Cardiac fibroblast (primary cell): ENCODE measurements at places on chromosomes 13 and 19.

GRCh38 chr19:765179-765738, 14.3 kb downstream of the MISP start:
- DNase-seq, result no peak

DNA sequence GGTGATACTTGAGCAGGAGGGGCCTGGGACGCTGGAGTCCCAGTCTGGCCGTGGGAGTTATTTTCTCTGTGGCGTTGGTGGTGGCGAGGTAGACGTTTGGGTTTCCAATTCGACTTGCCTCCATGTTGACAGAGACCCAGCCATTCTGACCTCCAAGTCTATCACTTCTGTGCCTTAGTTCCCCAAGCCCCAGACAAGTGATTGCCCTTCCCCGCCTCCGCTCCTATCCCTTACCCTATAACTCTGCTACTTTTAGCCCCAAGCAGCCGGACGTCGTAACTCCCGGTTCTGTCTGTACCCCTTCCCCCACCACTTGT, 549 bp downstream of the TIMM50 start:
- no peak for DNase-seq

DNA sequence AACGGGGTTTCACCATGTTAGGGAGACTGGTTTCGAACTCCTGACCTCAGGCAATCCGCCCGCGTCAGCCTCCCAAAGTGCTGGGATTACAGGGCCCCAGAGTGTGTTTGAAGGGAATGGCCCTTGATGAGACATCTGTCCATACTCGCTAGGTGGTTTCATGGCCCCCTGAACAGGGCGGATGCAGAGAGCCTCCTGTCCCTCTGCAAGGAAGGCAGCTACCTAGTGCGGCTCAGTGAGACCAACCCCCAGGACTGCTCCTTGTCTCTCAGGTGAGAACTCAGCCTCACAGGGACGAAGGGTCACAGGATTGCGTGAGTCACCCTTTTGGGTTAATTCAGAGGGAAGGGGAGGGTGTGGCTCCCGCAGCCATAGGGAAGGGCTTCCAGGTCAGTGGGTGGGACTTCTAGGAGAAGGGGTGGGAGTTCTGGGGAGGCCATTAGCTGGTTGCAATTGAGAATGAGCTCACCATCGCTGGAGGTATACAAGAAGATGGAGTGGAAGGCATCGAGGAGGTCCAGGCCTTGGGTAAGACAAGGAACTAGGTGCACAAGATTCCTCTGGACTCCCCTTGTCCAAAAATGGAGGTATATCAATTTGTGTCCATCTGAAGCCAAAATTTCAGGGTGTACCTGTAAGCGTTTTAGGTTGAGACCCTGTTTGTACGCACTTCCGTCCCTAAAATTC, 9.2 kb downstream of the SHD start:
- no peak for DNase-seq

DNA sequence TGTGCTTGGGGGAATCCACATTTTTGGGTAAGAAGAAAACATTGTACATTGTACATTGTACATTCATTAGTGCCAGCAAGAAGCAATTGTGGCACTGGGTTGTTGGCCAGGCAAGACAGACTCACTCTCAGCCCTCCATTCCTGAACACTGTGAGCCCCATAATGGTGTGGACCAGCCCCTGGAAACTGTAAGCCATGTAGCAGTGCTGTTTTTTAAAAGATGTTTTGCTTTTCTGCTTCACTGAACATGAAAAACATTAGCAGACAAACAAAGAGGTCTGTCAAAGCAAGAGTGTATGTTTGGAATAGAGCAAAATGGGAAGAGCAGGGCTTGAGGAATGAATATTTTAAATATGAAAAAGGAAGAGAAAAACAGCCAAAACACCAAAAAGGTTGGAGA, 39.1 kb upstream of the IL17D start:
- DNase-seq, result no peak

GRCh38 chr19:55119053-55119452, 1.6 kb upstream of the PPP1R12C start:
- no peak for DNase-seq

GRCh38 chr19:13094106-13094504, 8.6 kb downstream of the LYL1 start:
- DNase-seq, result no peak

DNA sequence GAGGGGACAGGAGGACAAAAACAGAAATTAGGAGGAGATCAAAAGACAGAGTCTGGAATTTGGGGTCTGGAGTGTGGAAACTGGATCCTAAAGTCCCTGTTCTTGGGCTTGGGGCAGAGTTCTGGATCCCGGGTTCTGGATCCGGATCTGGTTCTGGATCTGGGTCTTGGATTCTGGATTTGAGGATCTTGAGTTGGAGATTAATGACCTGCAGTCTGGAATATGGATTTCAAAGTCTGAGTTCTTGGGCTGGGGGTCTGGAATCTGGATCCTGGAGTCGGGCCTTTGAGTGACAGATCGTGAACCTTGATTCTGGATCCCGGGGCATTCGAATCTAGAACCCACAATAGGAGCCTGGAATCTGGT, 411 bp upstream of the KLK15 start:
- no peak for DNase-seq

DNA sequence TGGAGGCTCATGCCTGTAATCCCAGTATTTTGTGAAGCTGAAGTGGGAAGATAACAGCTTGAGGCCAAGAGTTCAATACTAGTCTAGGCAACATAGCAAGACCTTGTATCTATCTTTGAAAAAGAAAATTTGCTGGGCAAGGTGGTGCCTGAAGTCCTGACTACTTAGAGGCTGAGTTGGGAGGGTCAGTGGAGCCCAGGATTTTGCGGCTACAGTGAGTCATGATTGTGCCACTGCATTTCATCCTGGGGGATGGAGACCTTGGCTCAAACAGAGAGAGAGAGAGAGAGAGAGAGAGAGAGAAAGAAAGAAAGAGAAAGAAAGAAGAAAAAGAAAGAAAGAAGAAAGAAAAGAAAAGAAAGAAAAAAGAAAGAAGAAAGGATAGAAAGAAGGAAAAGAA, 1872.3 kb upstream of the PCDH20 start:
- no peak for DNase-seq

- peak; percentile 16 for DNase-seq
These were observed 21.5 kb upstream of the SGCG start for GRCh38 chr13:23159205-23159759.

DNA sequence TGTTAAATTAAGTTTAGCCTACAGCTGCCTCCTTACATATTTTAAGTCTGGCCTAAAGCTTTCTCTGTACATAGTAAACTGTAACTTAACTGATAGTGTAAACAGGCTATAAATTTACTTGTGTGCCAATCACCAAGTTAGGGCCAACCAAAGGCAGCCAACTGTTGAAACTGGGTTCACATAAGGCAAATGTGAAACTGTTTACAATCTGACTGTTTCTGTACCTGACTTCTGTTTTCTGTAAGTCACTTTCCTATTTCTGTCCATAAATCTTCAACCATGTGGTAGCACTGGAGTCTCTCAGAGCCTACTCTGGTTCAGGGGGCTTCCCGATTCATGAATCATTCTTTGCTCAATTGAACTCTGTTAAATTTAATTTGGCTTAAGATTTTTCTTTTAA, 103.1 kb downstream of the RAP2A start:
- DNase-seq, result no peak

GRCh38 chr13:102260256-102260655, 141.6 kb downstream of the FGF14 start:
- DNase-seq, result no peak

DNA sequence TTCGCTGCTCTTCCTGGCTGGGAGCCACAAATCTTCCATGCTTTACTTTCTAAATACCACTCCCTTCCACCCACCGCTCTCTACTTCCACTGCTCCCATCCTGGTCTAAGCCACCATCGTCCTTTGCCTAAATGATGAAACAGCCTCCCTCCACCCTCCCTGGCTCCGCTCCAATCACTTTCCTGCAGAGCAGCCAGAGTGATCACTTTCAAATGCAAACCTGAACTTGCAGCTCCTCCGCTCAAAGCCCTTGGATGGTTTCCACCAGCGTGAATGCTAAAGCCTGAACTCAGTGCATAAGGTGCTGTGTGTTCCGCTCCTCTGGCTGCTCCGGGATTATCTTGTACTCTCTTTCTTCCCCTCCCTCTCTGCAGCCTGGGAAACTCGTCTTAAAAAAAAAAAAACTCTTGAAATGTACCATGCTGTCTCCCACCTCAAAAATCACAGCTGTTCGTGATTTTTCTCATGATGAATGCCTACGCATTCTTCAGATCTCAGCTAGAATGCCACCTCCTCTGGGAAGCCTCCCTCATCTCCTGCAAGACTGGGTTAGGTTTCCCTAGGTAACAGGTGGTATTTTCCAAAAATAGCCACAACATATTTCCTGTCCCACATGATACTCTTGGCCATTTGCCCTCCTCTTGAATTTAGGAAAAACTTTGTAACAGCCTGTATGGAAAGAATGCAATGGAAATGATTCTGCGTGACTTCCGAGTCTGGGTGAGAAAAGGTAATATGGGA, 3.7 kb upstream of the SIN3B start:
- peak; percentile 59 for DNase-seq

- no peak for DNase-seq
These were observed 199.1 kb downstream of the STK24 start for GRCh38 chr13:98377635-98378378.

- no peak for DNase-seq
These were observed at the start of gene RTBDN for GRCh38 chr19:12834566-12834943. RTBDN (minus strand) TSS chr19:12834579; CDS start chr19:12829979, 4,600 bp downstream.

- DNase-seq, result no peak
These were observed 11.8 kb upstream of the RB1 start for GRCh38 chr13:48291730-48292129.

GRCh38 chr13:79767126-79767525, 286.2 kb downstream of the NDFIP2 start:
- DNase-seq, result peak; percentile 32

DNA sequence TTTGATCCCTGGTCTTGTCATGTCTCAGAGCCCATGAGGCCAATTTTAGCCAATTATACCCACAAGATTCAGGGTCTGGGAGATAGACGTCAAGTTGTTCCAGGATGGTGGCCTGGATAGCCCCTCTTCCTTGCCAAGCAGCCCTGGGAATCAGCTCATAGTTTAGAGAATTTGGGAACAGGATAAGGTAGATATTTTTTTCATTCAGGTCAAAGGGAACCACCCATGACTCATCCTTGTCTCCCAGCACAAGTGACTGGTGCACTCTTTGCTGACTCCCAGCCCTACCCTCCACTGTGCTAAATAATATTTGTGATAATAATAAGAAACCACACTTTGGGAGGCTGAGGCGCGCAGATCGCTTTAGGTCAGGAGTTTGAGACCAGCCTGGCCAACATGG, 17.1 kb upstream of the S1PR4 start:
- DNase-seq, result peak; percentile 32

GRCh38 chr13:48315969-48316650, 12.6 kb downstream of the RB1 start:
- DNase-seq, result peak; percentile 42

- no peak for DNase-seq
These were observed 3.5 kb upstream of the EPHX3 start for GRCh38 chr19:15235781-15236180.

DNA sequence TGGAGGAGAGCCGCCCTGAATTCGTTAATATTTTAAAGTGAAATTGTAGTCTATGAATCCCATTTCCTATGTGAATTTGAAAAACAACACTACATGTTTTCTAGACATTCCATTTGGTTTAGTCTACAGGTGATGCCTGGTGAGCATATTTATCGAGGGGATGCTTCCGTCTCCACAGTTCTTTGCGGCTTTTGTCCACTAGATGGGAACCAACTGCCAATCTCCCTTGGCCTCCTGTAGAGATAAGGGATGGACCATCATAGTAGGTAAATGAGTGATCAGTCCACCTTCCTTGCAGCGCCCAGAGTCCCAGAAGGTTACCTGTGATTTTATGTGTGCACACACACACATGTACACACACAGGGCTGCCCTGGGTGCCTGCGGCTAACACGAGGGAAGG, 289.8 kb upstream of the SOX21 start:
- no peak for DNase-seq

DNA sequence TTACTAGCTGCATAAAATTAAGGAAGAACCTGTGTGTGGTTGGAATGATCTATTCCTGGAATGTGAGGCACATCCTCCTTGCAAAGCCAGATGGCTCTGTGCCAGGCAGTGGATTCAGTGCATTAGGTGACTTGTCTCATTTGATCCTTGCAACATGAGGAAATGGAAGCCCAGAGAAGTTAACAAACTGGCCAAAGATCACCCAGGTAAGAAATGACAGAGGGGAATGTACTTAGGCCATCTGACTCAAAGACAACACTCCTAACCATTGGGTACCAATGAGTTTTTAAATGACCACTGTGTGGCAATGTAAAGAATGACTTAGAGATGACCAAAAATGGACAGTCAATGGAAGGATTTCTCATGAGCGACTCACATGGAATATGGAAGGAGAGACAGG, 114.2 kb upstream of the RXFP2 start:
- DNase-seq, result no peak

- DNase-seq, result peak; percentile 25
These were observed 27.6 kb downstream of the SCEL start for GRCh38 chr13:77563111-77563510.

DNA sequence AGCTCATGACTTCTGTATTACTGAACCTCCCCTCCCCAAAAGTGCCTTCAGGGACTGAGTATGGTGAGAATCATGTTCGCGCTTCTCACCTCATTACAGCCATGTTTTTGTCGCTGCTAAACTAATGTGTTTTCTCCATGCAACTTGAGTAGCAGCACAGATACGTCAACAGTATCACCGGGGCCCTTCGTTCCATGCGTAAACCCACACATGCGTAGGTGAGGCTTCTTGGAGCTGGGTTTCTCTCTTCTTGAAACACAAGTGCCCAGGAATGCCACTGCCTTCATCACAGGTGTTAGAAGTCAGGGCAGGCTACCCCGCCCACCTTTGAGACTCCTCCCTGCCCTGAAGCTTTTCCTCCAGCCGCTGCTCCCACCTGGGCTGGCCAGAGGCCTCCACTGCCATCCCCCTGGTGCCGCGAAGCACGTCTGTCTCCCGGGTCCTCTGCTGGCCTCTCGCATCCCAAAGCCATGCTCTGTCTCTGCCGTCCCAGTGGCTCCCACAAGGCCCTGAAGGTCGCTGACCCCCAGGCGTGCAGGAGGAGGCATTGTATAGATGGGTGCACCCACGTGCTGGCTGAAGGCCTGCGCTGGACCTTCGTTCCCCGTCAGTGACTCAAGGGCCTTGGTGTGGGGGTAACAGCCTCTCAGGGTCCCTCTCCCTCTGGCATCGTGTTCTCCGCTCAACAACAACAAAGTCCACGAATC, 135.3 kb upstream of the MCF2L start:
- no peak for DNase-seq

- peak; percentile 10 for DNase-seq
These were observed 85.0 kb downstream of the SACS start for GRCh38 chr13:23348262-23349127.

DNA sequence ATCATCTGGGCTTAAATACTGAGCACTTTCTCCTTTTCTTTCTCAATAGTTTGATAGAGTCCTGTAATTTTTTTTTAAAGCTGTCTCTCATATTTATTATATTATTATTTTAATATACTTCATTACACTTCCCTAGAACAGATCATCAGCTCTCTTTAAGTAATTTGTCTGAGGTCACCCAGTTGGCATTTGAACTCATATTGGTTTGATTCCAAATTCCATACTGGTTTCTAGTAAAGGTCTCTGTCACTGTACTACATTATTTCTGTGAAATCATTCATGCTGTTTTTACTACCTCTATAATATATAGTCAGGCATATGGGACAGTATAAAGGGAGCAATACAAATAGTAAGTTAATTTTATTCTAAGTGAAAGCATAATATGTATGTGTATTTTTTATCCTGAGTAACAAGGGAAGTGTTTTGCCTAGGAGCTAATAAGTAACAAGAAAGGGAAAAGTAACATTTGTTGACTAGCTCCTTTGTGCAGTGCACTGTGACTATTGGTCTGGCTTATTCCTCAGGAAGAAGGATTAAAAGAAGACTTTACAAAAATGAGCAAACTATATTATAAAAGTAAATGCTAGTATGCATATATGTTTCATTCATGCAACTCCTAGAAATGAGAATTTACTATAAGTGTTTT, 14.3 kb downstream of the LPAR6 start:
- no peak for DNase-seq
